Stimulated activated CD8-positive, alpha-beta memory T cell treated with anti-CD3 and anti-CD28 coated beads, Interleukin-12 subunit alpha, Interleukin-12 subunit beta, amount 100 ng/mL, for 4 hours (primary cell): ENCODE measurements at places on chromosomes 7 and 10.

DNA sequence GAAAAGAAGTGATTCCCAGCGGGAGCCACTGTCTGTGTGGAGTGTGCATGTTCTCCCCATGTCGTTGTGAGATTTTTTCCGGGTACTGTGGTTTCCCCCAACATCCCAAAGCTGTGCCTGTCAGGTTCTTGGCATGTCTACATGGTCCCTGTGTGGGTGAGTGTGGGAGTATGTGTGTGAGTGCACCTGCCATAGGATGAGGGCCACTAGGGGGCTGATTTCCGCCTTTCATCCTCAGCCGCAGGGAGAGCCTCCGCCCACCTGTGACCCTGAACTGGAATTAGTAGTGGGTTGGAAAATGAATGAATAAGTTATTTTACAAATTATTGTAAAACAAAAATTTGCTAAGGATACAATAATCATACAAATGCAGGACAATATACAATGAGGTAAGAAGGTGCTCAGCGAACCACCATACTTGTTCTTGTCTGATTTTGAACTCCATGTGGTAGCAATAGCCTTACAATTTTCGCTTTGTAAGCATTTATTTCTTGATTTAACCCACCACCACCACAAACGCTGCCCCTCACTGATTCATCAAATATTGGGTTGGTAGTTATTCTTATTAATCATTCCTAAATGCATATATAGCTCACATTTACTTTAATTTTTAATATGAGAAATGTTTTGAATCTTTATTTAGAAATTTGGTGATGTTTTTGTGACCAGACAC, 641.2 kb upstream of the VSTM2A start:
- no peak for DNase-seq

DNA sequence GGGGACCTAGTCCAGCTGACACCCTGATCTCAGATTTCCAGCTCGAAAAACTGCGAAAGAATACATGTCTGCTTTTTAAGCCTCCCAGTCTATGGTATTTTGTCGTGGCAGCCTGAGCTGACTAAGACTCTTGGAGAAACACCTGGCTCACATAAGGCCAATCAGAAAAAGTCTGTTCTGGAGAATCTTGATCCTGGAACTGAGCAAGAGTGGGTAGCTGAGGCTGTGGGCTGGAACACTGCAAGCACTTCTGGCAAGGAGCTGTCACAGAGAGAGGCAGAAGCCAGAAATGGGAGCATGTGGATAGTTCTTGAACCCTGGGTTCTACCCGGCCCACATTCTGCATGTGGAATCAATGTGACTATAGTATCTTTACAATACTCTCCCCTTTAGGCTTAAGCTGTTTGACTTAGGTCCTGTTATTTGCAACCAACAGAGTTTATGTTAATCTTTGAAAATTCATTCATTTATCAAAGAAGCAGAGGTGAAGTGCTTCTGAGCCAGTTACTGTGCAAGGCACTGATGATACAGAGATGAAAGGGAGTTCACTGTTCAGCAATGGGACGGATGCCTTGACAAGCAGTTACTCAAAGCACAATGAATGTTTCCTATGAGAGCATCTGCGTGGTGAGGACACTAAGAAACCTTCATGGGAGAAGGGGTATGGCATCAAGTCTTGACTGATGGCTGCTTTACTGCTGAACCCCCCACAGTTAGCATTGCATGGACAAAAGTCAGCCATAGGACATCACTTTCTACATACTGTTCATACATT, 4.4 kb upstream of the C10orf90 start:
- DNase-seq, result no peak

DNA sequence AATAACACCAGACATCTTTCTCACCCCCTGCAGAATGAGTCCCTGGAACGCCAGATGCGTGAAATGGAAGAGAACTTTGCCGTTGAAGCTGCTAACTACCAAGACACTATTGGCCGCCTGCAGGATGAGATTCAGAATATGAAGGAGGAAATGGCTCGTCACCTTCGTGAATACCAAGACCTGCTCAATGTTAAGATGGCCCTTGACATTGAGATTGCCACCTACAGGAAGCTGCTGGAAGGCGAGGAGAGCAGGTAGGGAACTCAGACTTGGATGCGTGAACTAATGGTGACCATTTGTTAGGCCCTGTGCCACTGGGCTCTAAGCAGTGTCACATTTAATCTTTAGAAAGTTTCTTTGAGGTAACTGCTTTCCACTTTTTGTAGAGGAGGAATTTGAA, 7.1 kb downstream of the VIM start:
- DNase-seq, result no peak

- DNase-seq, result no peak
Measured at GRCh38 chr10:112857493-112857892, 92.6 kb upstream of the TCF7L2 start.

DNA sequence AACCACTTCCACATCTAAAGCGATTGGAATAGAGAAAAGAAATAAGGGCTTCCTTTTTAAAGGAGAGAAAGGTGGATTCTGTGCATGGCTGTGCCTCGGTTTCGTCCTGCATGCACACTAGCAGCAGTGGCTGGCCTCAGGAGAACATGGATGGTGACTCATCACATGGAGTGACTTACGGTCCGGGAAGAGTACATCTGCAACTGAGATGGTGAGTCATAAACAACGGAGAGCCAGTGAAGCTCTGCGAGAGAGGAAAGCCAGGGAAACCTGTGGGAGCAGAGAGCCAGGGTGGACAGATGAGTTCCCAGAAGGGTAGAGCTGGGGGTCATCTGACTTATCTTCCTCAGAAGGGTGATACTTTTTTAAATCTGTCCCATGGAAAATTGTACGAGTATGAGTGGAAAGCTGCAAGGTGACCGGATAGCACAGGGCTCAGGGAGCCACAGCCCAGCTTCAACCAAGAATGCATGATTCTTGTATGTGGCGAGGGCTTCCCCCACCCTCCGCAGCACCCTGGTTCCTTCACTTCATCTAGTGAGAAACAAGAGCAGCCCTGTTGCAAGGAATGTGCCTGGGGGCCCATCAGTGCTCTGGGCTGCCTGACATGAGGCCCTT, 259.1 kb downstream of the KLF6 start:
- no peak for DNase-seq

- DNase-seq, result no peak
Measured at GRCh38 chr7:48168159-48168558, 3.1 kb upstream of the ABCA13 start.
